OCI-LY7 (cell line): ENCODE measurements at places on chromosomes 12 and 14. TPM values are rescaled to one million over a fixed set of nuclear protein-coding genes. Genes with fewer than 3 reads are reported as not detected.

The SPIC gene
- not detected in 2 replicates for total RNA-seq

The PPM1H gene
- 2.0 and 3.9 TPM in 2 replicates for total RNA-seq

The PYGL gene
- 2.6 and 3.3 TPM in 2 replicates for total RNA-seq

The ASCL1 gene
- not detected in 2 replicates for total RNA-seq

The KRT78 gene
- not detected in 2 replicates for total RNA-seq

The TEDC1 gene
- 55.8 and 58.0 TPM in 2 replicates for total RNA-seq

The P2RX2 gene
- not detected in 2 replicates for total RNA-seq

The RHOJ gene
- total RNA-seq, result not detected in 2 replicates

The CCT2 gene
- 270 and 317 TPM in 2 replicates for total RNA-seq

The ADCY6 gene
- total RNA-seq, result not detected in 2 replicates

The PKP2 gene
- not detected in 2 replicates for total RNA-seq

The GPR65 gene
- total RNA-seq, result 8.0 and 8.2 TPM in 2 replicates

The NRXN3 gene
- not detected in 2 replicates for total RNA-seq

The DLK1 gene
- not detected in 2 replicates for total RNA-seq

The REP15 gene
- not detected in 2 replicates for total RNA-seq

The AICDA gene
- total RNA-seq, result 38.5 and 55.9 TPM in 2 replicates

The PTPRQ gene
- not detected in 2 replicates for total RNA-seq

The GZMH gene
- not detected in 2 replicates for total RNA-seq

The FBLN5 gene
- 0.74 and 0.91 TPM in 2 replicates for total RNA-seq

The RAD9B gene
- 1.9 and 3.0 TPM in 2 replicates for total RNA-seq

The C12orf54 gene
- not detected in 2 replicates for total RNA-seq

The GPRC5D gene
- total RNA-seq, result not detected in 2 replicates

The CYP27B1 gene
- 6.6 and 6.9 TPM in 2 replicates for total RNA-seq

The PRIMA1 gene
- total RNA-seq, result not detected in 2 replicates

The LETMD1 gene
- 103 and 114 TPM in 2 replicates for total RNA-seq

The CMKLR1 gene
- total RNA-seq, result not detected in 2 replicates

The NANOG gene
- total RNA-seq, result not detected in 2 replicates

The CTSG gene
- total RNA-seq, result not detected in 2 replicates

The LRRC43 gene
- total RNA-seq, result not detected in 2 replicates

The LRP1-AS gene
- total RNA-seq, result not detected in 2 replicates

The BMP4 gene
- total RNA-seq, result not detected in 2 replicates

The GNG2 gene
- 32.0 and 40.9 TPM in 2 replicates for total RNA-seq

The PCED1B gene
- 19.3 and 24.3 TPM in 2 replicates for total RNA-seq

The TESPA1 gene
- total RNA-seq, result 21.9 and 24.1 TPM in 2 replicates

The NEUROD4 gene
- not detected in 2 replicates for total RNA-seq

The PNMA1 gene
- total RNA-seq, result 14.5 and 14.6 TPM in 2 replicates

The SLC8B1 gene
- 57.2 and 69.1 TPM in 2 replicates for total RNA-seq

The TRIP11 gene
- total RNA-seq, result 43.2 and 44.4 TPM in 2 replicates

The SDR9C7 gene
- not detected in 2 replicates for total RNA-seq

The WNT1 gene
- not detected in 2 replicates for total RNA-seq

The CACNA2D4 gene
- 0.41 TPM in 1 of 2 replicates, not detected in the other for total RNA-seq

The NGB gene
- not detected in 2 replicates for total RNA-seq

The VASH1 gene
- not detected in 2 replicates for total RNA-seq

The FUT8 gene
- total RNA-seq, result 157 and 174 TPM in 2 replicates

The HOTAIR gene
- total RNA-seq, result 3.6 and 5.3 TPM in 2 replicates

The E2F7 gene
- total RNA-seq, result 16.7 and 17.1 TPM in 2 replicates

The PRH2 gene
- total RNA-seq, result not detected in 2 replicates

The A2M gene
- total RNA-seq, result not detected in 2 replicates

The FAR2 gene
- not detected in 2 replicates for total RNA-seq

The ZC2HC1C gene
- 1.2 and 3.7 TPM in 2 replicates for total RNA-seq

The B3GNT4 gene
- total RNA-seq, result not detected in 2 replicates

The SMOC1 gene
- not detected in 2 replicates for total RNA-seq

The POTEG gene
- 2.0 and 2.8 TPM in 2 replicates for total RNA-seq

The LIMA1 gene
- total RNA-seq, result 18.2 and 20.4 TPM in 2 replicates

The BLTP3B gene
- 20.2 and 23.2 TPM in 2 replicates for total RNA-seq

The CEP170B gene
- 0.09 and 0.10 TPM in 2 replicates for total RNA-seq

The FGD4 gene
- total RNA-seq, result 14.9 and 16.8 TPM in 2 replicates

The FGF6 gene
- total RNA-seq, result not detected in 2 replicates
